CD4-positive, alpha-beta T cell treated with Interleukin-6 for 4 hours (primary cell): ENCODE measurements at places on chromosomes 5 and 9.

GRCh38 chr5:133605323-133605722 lies 7.0 kb downstream of the FSTL4 start:
- no peak for DNase-seq

- no peak for DNase-seq
Measured at GRCh38 chr9:4796988-4797853, 4.5 kb downstream of the RCL1 start.

DNA sequence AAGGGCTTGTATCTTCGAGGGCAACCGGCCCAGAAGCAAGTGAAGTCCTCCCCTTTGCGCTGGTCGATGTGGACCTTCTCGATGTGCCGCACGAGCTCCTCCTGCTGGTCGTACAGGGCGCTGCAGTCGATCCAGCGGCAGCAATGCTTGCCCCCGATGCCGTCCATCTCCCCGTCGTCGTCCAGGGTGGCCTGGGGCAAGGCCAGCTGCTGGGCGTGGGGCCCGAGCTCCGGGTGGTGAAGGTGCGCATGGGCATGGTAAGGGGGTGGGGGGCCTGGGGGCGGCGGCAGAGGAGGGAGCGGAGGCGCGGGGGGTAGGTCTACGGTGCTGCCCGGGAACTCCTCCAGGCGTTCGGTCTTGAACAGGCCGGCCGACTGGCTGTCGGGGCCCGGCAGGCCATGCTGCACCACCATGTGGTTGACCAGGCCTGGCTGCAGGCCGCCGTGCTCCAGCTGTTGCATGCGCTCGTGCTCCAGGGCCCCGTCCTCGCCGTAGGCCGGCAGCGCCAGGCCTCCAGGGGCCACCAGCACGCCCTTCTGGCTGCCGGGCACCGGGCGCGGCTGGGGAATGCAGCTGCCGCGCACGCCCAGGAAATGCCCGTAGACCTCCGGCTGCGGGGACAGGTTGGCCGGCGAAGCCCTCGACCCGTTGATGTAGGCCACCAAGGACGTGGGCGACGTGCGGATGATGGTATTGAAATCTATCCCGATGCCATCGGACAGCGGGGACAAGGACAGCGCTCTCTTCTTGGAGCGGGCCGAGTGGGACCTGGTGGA lies 181.8 kb downstream of the GLIS3 start:
- DNase-seq, result peak; percentile 39

GRCh38 chr5:150612405-150612804 lies 28.1 kb upstream of the SYNPO start:
- DNase-seq, result no peak

DNA sequence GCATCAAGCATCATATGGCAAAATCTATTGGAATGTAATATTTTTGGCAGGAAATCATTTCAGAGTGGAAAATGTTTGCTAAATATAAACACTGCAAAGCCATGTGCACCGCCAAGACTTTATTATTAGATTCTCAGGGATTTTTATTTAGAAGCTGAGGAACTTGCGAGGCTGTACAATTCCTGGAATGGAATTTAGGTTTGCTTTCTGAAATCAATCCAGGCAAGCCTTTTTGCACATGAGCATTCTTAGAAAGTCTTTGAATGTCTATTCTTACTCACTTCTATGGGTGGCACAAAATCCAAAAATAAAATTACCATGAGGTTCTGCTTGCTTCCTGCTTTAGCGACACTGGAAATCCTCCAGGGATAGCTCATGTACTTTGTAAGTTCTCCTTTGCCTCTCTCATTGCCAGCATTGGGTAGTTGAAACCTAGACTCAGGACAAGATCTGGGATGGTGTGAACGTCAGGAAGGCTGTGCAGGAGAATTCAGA lies 71.5 kb upstream of the PALM2AKAP2 start:
- no peak for DNase-seq

DNA sequence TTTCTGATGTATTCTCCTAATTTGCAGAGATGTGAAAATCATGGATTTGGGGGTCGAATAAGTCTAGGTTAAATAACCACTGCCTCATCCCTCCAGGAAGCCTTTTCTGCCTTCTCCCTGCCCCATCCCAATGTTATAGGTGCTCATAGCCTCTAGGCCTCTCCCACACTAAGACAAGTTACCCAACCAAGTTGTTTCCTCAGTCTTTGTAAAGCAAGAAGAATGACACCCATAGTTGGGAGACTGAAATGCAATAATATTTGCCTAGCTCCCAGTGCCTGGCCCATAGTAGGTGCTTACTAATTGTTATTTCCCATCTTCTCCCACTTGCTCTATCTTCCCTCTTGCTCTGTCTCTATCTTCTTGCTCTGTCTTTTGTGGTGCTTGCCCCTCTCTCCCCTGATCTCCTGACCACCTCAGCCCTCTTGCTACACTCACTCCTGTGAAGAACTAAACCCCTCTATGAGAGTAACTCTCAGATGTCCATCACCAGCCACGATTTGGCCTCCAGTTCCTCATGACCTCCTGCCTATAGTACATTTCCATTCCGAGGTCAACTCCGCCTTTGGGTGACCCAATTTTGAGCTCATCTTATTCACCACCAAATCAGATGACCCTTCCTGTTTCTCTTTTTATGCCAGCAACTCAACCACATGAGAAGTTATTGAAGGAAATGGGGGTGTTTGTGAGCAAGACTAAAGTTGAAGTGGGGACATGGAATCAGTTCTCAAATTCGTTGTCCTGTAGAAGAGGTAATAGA lies 7.0 kb downstream of the AFAP1L1 start:
- DNase-seq, result no peak

GRCh38 chr9:137580954-137581322 lies 2.2 kb upstream of the DPH7 start:
- DNase-seq, result no peak

DNA sequence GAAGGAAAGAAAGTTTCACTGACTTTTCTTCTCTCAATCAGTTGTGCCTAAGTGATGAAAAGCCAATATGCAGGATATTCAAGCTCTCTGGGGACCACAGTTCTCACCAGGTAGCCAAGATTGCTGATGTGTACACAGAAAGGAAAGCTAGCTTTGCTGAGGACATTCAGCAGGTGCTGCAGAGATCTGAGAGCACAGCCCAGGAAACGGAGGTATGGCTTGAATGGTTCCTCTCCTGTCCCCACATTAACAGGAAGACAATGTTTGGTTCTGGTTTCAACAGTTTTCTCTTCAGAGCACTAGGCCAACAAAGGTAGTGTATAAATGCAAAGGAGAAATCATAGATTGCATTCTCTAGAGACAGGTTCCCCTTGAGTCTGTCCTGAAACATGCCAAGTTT lies 69.6 kb downstream of the PTPDC1 start:
- DNase-seq, result peak; percentile 24

- no peak for DNase-seq
Measured at GRCh38 chr9:37209431-37210386, 89.3 kb downstream of the ZCCHC7 start.

DNA sequence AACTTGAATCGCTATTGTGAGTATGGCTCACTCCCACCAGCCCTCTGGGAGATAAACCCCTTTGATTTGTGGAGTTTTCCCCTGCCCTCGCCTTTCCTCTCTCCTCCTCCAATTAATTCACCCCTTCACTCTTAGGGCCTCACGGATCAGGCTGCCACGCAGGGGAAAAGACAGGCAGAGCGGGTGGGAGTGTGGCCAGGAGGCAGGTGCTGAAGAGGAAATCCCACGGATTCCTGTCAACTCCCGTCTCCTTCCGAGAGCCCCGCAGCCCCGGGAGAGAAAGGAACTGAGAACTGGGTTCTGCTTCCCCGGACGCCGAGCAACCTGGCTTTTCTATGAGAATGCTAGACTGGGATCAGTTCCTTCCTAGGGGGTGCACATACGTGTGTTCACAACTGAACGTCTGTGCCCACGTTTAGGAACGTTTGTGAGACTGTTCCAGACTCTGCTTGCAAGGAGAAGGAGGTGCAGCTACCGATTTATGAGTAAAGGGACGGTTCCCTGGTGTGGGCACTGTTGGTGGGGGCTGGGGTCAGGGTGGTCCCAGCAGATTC lies 314.5 kb upstream of the TLE4 start:
- DNase-seq, result no peak

DNA sequence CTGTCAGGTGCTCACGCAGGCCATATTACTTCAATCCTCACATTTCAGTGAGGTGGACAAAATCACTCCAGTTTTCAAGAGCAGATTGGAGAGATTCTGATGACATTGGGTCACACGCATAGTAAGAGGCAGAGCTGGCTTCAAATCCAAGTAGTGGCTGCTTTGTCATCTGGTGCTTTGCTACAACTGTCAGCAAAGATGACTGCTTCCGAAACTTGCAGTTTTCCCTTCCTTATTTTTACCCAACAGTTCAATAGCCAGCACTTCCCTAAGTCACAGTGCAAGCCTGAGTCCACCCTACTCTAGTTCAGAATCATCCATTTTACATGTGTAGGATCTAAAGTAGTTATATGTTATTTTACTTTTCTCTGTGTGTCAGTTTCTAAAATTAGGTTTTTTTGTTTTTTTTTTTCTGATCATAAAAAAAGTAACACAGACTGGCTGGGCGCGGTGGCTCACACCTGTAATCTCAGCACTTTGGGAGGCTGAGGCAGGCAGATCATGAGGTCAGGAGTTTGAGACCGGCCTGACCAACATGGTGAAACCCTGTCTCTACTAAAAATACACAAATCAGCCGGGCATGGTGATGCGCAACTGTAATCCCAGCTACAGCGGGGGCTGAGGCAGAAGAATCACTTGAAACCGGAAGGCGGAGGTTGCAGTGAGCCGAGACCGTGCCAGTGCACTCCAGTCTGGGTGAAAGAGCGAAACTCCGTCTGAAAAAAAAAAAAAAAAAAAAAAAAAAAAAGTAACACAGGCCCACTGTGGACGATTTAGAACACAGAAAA lies 49.6 kb downstream of the ANKDD1B start:
- DNase-seq, result no peak

DNA sequence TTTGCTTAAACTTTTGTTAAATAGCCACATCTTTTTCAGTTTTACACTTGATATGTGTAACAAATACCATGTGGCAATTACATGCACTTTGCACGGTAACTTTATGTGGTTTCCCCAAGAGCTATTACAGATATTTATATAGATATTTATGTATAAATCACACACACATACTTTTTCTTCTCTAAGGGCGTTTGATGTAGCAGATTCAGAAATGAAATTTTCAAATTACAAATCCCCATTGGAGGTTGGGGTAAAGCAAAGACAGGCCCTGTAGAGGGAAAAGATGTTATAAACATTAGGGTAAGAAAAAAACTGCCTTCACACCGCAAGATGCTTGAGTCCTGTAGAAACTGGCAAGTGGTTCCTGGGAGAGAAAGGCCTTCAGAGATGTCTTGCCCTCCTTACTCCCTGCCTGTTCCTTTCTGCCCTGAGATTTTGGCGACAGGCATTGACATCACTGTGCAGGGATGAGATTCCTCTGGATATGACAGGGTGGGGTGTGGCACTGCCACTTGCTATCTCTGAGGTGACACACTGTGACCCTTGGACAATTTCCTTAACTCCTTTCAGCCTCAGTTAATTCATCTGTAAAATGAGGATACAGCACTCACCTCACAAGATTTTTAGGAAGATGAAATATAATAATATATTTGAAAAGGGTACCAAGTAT lies 177.9 kb upstream of the TUT7 start:
- no peak for DNase-seq

- DNase-seq, result no peak
Measured at GRCh38 chr5:68409259-68409658, 193.7 kb downstream of the PIK3R1 start.

GRCh38 chr5:9196403-9197227 lies 349.3 kb downstream of the SEMA5A start:
- DNase-seq, result no peak

DNA sequence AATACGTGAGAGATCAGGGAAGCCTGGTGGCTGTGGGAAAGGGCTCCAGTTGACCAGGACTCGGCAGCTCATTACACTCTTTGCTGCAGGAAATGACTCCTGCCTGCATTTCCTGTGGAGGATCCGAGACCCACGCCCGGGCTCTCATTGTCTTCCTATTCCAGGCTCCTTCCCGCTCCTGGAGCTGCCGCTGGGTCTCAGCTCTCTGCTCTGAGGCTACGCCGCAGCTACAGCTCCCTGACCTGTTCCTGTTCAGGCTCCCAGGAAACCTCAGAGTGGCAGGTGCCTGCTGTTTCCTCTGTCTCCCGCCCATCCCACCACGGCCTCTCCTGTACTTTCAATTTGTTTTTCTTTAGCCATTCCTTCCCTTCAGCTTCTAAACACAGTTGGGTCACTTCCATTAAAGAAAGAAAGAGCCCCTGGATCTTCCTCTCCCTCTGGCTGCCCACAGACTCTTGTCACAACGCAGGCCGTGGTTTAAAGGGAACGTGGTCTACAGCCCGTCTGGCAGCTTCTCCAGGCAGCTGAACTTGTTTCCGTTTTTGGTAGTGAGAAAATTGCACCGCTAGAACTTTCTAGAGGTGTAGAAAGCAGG lies 71.5 kb downstream of the IL6ST start:
- peak; percentile 36 for DNase-seq
